ENCODE measurements at places on chromosomes 2 and 18.

GRCh38 chr2:98515250-98515991, 70.8 kb downstream of the INPP4A start:
- no peak for DNase-seq

DNA sequence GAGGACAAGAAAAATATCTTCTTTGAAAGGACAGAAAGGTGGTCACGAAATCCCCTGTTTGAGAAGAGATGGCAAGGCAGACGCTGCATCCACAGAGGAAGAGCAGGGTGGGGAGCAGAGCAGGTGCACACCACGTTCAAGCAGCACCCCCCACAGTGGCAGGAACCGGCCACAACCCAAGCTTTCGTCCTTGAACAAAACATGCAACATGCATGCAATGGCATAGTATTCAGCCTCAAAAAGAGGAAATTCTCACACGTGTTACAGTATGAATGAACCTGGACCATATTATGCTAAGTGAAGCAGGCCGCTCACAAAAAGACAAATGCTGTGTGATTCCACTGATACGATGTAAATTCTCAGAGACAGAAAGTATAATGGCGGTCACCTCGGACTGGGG, 51.4 kb downstream of the CMPK2 start:
- DNase-seq: no peak

DNA sequence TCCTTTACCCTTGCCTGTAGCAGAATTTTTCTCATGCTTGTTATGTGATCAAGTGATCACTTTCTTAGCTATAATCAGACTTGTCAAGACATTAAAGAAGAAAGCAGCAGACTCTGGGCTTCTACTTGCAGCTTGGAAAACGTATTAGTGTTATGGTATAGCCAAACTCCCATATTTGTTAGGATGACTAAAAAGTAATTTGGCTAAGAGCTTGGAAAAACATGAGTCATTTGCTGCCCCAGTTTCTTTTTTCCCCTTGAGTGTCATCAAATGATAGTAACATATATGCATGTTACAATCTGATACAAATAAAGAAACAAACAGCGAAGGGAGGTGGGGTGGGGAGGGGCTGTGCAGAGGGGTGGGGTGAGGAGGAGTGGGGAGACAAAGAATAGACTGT, 155.5 kb downstream of the IKZF2 start:
- no peak for DNase-seq

- DNase-seq: no peak
These were observed 1.1 kb downstream of the CDK5R2 start for GRCh38 chr2:218960309-218961165.

DNA sequence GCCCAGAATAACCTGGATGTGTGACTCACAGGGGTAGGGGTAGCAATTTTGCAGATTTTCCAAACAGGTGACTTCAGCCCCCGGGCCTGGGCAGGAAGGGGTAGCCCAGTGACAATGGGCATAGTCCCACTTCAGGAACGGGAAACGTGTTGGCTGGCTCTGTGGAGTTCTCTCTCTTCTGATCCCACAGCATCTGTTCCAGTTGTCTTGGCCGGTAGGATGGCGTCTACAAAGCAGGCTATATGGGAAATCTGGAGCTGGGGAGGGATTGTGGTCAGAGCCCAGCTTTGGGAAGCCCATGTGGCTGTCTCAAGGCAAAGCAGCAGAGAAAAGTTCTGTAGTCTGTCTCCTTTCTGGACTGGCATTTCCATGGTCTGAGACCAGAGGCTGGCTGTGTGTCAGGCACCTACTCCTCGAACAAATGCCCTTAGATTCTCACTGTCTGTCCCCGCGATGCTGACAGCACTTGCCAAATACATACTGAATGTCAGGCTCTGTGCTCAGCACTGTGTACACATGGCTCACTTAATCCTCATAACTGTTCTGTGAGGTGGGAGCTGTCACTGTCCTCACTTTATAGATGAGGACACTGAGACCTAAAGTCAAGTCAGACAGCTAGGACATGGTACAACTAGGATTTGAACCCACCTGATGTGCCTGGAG, 17.9 kb upstream of the TMEM214 start:
- DNase-seq: no peak

DNA sequence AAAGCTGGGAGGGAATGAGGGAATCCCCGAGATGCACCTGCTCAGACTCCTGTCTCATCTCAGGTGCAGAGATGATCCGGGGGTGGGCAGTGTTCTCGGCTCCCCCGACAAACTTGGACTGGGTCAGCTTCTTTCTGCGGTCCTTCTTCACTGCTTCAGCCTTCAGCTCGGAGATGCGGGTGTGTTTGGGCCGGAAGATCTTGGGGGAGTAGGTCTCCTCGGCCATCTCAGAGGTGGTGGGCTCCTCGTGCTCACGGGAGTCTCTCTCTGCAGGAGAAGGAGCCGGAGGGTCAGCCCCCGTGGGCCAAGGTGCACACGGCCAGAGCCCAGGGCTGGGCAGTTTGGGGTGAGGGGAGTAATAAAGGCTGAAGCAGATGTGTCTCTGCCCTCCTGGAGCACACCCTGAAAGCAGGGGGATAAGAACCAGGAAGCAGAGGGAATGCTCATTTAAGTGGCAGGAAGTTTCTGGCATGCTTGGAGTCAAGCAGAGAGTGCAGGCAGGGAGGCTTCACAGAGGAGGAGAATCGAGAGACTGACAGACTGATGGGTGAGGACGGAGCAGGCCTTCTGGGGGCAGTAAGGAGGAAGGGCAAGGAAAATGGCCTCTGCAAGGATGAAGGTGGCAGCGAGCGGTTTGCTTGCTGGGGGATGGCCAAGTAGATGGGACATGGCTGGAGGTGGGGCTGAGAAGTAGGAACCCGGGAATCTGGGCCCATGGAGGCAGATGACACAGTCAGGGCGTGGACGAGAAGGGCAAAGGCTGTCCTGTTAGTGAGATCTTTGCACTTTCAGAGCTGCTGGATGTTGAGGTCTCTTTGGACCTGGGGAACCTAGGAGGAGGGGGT, 16.3 kb downstream of the IGFBP5 start:
- DNase-seq: no peak

GRCh38 chr2:208025037-208025813, at the start of gene PLEKHM3:
PLEKHM3 (minus strand) TSS chr2:208025527; CDS start chr2:208001639, 23,888 bp downstream.
- peak; percentile 75 for DNase-seq

- DNase-seq: no peak
These were observed 8.6 kb upstream of the ATP6V1B1 start for GRCh38 chr2:70927138-70927537.

DNA sequence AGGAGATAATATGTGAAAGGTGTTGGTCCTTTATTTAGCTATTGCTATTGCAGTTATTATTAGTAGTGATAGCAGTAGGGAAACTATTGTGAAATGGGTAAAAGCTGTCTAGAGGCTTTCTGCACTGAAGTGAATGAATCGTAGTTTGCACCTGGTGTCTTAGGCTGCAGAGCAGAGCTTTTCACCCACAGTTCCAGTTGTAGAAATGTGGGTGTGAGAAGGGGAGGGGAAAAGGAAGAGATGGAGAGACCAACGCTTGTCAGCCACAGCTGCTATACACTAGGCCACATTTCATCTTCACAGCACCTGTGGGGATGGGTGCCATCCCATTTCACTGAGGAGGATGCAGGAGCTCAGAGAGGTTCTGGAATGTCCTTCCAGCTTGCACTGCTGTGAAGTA, 50.0 kb downstream of the TRPM8 start:
- DNase-seq: no peak

DNA sequence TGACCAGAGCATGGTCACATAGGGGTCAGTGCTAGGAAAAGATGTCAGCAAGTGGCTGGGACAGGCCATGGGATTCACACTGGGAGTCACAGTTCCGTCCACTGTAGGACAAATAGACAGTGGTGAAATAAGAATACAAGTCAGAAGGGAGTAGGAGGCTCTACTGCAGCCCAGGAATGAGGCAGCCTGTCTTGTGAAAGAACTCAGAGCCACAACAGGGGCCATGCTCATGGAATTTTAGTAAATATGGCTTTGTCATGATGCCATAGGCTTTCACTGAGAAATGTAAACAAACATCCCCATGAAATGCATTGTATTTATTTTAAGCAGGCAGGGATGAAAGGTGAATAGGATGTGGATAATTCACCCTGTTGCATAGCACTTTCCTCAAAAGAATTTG, 504.3 kb downstream of the SOX11 start:
- no peak for DNase-seq

- no peak for DNase-seq
These were observed 32.0 kb downstream of the NEDD4L start for GRCh38 chr18:58076052-58076451.

- no peak for DNase-seq
These were observed 98.1 kb downstream of the MYO3B start for GRCh38 chr2:170276056-170276455.

DNA sequence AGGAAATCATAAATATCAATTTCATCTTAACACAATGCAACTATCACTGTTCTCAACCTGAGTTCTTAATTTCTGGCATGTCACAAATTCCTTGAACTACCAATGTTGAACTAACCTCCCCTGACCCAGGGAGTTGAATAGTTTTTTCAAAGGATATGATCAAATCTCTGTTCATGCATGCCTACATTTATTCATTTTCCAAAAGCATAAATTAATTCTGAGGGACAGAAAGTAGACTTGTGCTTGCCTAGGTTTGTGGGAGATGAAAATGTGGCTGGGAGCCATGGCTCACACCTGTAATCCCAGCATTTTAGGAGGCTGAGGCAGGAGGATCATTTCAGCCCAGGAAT, 175.7 kb downstream of the TGIF1 start:
- no peak for DNase-seq

GRCh38 chr2:28274911-28275685, 117.6 kb upstream of the FOSL2 start:
- no peak for DNase-seq

DNA sequence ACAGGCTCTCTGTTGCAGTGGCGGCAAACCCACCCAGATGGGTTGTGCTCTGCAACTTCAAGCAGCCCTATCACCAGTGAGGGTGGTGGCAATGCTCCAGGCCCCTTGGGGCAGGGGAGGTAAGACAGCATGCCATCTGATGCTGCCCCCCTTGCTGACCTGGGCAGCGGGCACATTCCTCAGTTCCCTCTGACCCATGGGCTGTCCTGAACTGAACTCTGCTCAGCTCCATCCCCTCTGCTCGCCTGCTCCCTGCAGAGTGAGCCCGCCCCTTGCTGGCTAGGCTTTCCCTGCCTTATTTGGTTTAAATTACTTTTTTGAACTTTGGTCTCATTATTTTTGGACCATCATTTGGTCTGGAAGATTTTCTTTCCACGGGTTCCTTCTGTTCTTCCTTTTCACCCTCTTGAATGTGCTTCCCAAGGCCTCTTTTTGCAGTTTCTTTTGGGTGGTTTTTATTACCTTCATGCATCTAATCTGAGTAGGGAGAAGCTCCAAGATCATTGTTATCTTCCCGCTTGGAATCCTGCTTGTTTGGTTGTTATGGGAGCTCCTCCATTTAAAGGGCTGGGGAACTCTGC, 565.4 kb downstream of the TNS1 start:
- no peak for DNase-seq

DNA sequence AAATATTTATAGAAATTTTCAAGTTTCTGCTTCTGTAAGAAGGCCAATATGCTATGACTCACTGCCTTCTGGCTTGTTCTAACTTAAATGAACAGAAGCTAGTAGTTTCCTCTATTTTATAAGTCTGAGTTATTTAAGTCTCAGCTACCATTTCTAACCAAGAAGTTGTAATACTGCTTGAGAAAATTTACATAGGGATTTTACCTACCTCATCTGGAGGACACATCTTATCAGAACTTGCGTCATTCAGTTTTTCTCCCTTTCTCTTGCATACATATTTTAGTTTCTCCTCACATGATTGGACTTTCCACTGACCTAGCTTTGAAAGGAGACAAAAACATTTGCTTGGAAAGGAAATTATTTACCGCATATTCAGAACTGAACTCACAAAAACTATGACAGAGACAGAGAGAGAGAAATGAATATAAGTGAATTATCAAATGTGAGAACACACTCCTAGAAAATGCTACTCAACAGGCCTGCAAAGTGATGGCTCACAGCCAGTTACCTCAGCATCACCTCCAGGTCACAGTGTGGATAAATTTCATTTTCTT, 81.1 kb upstream of the CD302 start:
- DNase-seq: peak; percentile 30

- DNase-seq: no peak
These were observed 226.0 kb upstream of the ITGA4 start for GRCh38 chr2:181231151-181231550.

GRCh38 chr2:29865512-29865911, 55.9 kb downstream of the ALK start:
- DNase-seq: no peak

DNA sequence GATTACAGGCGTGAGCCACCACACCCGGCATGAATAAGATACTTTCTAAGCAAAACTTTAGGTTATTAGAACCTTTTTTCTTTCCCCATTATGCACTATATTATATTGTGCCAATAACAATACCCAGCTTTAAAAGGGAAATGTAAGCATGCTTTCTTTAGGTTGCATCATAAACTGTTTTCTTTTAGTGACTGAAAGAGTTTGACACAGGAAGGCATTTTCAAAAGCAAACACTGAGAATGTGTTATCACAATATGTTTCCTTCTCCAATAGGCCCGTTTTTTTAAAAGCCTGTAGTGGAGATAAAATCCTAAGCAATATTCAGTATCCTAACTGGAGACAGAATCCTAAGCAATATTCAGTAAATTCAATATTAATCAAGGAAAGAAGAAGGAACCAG, 16.7 kb upstream of the EPB41L5 start:
- DNase-seq: no peak

DNA sequence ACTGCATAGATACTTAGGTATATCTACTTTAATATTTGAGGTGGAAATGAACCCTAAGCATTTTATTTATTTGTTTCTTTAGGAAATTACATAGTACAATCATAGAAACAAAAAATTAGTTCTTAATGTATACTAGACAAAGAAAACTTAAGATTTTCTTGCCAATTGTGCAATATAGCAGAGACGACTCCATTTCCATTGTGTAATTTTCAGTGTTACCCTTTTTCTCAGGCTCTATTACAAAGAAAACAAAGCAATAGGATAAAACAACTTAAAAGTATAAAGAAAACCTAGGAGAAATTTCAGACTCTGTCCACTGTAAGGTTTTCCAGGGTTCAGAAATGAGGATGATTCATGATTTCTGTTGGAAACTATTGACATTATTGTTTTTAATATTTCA, 89.0 kb upstream of the SERTAD2 start:
- no peak for DNase-seq

DNA sequence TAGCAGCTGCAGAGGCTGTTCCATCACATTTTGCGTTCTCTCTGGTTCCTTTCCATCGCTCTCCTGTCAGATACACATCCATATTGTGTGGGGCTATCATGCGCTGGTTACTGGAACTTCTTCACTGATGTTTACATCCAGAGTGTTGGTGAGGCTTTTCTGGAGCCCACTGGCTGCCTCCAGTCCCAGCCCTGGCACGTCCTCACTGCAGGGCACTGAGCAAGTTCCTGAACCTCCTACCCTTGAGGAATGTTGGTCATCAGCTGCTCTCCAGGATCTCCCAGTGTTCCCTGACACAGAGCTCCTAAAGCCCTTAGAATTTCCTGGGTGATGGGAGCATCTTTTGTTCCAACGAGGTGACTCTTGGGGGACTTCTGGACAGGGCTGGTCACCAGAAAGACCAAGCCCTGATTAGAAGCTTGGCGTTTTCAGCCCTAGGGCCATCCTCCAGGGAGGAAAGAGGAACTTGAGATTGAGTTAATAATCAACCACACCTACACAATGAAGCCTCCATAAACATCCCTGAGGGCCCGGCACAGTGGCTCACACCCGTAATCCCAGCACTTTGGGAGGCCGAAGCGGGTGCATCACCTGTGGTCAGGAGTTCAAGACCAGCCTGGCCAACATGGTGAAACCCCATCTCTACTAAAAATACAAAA, 81.3 kb downstream of the TFCP2L1 start:
- DNase-seq: no peak

GRCh38 chr18:63245600-63245999, 74.0 kb downstream of the BCL2 start:
- DNase-seq: no peak
